Posterior vena cava (tissue), 2 donors: ENCODE measurements at places on chromosomes 7 and 10.
A peak's percentile ranks its signal among the peaks of the same experiment; 100 is the strongest.

DNA sequence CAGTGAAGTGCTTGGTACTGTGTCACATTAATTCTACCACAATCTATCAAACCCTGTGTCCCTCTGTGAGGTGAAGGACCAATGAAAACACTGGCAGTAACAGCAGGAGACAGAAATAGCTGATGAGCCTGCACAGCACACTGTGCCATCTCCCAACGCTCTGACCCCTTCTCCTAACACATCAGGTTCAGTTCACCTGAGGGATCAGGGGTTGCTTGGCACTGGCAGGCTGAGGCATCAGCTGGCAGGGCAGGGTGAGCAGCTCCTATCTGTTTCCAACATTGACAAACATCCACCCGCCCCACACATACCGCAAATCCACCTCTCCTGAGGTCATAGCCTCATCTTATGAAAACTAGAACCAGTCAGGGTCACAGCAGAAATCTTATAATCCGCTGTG, 120.9 kb downstream of the ICA1 start:
- DNase-seq = no peak

GRCh38 chr10:31751738-31752080, 176.9 kb downstream of the ARHGAP12 start:
- no peak for DNase-seq

- DNase-seq = peak; percentile 69
These were observed 40.9 kb downstream of the PPIF start for GRCh38 chr10:79387974-79388850.

DNA sequence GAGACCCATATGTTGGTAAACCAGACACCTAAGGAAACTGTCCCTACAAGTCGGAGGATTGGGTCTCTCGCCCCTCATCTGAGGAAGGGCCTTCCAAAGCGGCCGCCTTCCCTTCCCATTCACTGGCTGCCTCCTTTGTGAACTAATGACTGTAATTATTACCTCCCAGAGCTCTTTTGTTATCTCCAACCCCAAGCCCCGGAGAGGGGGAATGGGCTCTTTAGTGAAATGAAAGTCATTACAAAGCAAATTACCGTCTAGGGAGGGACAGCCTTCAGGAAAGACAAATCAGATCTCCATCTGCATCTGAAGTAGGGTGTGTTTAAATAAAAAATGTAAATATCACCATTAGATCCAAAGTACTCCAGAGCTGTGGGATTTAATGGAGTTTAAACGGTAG, 2.6 kb upstream of the GAD2 start:
- DNase-seq = no peak

- no peak for DNase-seq
These were observed 31.1 kb upstream of the NEUROD6 start for GRCh38 chr7:31371621-31372020.

GRCh38 chr7:31311552-31311951, 29.0 kb downstream of the NEUROD6 start:
- no peak for DNase-seq

DNA sequence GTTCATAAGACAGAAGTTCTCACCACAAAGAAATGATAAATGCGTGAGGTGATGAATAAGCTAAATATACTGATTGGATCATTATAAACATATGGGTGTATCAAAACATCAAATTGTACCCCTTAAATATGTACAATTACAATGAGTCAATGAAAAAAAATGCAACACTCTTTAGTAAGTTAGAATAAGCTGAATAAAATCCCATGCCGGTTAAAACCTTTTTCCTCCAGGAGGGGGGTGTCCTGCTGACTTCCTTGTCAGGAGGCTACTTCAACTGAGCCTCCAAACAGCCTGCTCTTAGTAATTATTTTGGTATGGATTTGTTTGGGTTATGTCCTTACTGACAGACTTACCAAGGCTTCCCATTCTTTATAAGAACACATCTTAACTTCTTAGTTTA, 649.1 kb downstream of the INHBA start:
- no peak for DNase-seq

DNA sequence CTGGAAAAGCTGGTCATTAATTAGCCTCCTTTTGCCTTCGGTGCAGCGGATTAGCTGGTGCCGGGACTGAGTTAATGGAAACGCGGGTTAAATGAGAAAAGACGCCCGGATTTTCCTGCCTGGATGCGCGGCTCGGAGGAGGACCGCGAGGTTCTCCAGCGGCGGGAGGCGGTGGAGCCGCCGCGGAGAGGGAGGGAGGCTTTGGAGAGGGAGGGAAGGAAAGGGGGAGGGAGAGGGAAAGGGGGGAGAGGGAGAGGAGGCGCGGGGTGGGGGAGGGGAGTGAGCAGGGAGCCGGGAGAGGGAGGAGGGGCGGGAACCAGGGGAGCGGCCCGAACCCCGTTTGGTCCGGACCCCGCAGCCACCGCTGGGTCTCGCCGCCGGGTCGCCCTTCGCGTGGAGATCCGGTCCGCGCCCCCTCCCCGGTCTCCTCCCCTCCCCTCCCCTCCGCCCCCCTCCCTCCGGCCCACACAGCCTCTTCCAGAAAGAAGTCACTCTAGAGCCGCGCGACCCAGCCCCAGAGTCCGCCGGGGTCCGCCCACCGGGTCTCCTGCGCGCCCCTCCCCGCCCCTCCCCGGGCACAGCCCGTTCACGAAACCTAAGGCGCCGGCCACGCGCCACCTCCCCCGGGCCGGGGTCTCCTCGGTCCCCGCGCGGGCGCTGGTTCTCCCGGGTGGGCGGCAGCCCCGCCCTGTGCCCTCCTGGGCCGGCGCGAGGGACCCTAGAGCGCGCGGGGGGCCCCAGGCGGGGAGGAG, 347.5 kb downstream of the DNAJB6 start:
- peak; percentile 79 for DNase-seq

DNA sequence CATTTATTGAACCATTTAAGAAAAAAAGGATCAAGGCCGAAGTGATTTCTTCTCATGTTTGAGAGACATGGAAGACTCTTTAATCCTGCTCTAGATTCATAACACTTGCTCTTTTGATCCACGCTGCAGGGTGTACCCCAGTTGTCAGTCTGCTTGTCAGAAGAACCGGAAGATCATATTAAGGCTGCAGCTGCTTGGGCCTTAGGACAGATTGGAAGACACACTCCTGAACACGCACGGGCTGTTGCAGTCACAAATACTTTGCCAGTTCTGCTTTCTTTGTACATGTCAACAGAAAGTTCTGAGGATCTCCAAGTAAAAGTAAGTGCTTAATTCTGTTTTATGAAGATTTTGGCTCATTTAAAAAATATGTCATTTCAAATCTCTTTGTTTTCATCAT, 46.3 kb downstream of the SPAG6 start:
- DNase-seq = no peak

DNA sequence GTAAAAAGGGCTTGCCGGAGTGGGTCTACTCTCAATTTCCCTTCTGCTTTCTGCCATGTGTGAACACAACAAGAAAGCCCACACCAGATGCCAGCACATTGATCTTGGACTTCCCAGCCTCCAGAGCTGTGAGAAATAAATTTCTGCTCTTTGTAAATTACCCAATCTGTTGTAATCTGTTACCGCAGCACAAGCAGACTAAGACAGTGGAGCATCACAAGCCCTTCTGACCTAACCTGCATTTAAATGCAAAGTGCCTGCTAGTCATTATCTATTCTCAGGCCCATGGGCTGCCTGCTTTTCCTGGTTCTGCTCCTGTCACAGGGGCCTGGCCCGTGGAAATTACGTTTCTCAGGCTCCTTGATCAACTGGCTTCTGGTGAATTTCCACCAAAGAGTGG, 199.3 kb upstream of the AUTS2 start:
- no peak for DNase-seq

DNA sequence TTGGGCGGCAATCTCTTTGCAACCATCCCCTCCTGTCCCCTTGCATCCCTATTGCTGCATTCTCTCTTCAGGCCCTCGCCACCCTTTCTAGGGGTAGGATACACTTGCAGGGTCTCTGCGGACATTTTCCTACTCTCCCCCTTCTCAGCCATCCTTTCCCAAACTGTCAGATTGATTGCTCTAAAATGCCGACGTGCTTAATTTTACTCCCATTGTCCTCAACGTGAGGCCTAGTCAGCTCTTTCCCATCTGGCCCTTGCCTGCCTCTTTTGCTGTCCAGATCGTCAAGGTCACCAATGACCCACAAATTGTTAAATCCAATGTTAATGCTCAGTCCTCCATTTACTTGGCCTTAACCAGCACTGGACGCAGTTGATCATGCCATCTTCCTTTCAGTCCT, 12.7 kb upstream of the LRMDA start:
- no peak for DNase-seq

DNA sequence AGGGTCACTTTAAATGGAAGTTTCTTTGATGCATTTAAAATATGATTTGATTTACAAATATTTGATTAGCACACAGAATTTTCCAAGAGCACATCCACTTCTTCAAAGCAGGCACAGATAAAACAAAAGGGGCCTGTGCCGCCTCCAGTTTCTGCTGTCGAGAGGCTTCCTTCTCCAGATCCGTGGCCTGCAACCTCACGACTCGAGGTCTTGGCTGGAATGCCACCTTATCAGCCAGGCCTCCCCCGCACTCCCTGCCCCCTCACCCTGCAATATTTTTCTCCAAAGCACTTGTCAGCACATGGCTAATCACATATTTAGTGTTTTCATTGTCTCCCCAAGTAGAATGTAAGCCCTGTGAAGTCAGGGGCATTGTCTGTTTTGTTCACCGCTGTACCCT, 12.5 kb downstream of the PYROXD2 start:
- DNase-seq = no peak

DNA sequence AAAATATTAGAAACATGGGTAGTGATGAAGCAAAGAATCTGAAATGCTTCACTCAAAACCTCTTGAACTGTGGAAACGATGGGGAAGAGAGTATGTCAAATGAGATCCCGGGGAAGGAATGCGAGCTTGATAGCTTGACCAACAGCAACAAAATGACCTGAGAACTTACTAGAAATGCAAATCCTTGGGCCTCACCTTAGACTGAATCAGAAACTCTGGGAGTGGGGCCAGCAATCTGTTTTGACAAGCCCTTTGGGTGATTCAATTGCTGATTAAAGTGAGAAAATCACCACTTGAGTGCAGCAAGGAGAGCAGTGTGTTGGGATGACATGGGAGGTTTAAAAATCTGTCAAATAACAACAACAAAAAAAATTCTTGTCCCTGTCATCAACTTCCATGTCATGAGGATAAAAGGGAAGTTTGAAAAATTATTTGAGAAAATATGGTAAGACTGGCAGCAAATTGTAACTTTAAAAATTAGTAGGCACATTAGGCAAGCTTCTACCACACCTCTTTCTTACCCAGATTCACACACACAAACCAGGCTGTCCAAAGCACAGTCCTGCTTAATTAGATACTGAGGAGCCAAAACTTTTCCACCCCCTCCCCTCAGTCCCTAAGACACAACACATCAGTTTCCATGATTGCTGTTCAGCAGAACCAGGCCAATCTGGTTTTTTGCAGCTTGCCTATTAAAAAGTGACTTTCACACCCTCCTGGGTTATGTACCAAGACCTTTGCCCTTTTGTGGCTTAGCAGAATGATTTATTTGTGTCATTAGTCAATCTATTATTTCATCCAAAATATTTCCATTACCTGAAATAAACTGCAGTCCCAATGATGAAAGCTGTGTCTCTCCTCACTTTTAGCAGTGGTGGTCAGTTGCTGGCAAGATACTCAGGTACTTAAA, 15.6 kb downstream of the CALCR start:
- DNase-seq = no peak
